GM18507 (cell line): ENCODE measurements at places on chromosomes 7 and 10.
A peak's percentile ranks its signal among the peaks of the same experiment; 100 is the strongest.

GRCh38 chr10:123009105-123009820, 457 bp downstream of the ACADSB start:
- DNase-seq, result peak; percentile 4

DNA sequence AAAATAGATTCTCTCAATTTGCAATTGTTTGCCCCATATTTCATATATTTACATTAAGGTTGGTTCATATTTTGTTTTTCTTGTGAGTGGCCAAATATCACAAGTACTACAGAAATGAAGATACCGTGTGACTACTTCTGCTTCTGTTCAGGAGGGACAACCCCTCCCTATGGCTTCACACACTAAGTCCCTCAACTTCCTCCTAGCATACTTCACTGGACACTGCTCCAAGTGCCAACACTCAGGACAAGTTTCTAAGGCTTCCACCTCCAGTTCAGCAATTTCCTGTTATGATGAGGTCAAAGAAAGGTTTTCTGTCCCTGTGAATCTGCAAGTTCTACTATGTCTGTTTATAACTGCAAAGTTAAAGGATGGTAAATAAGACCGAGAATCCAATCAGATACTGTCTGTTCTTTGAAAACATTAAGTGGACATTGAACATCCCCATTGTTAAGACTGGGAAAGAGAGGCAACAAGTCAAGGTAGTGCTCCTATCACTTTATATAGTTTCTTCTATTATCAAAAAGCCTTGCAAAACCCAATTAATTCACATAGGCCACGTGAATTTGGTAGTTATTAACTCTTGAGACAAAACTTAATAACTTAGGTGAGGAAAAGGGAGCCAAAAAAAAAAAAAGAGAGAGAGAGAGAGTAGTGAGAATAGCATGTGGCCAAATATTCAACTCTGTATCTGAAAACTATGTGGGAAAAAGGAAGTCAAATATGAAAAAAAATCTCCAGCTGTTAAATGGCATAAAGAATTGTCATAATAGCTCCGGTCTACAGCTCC, 81.3 kb upstream of the DKK1 start:
- DNase-seq, result peak; percentile 3

DNA sequence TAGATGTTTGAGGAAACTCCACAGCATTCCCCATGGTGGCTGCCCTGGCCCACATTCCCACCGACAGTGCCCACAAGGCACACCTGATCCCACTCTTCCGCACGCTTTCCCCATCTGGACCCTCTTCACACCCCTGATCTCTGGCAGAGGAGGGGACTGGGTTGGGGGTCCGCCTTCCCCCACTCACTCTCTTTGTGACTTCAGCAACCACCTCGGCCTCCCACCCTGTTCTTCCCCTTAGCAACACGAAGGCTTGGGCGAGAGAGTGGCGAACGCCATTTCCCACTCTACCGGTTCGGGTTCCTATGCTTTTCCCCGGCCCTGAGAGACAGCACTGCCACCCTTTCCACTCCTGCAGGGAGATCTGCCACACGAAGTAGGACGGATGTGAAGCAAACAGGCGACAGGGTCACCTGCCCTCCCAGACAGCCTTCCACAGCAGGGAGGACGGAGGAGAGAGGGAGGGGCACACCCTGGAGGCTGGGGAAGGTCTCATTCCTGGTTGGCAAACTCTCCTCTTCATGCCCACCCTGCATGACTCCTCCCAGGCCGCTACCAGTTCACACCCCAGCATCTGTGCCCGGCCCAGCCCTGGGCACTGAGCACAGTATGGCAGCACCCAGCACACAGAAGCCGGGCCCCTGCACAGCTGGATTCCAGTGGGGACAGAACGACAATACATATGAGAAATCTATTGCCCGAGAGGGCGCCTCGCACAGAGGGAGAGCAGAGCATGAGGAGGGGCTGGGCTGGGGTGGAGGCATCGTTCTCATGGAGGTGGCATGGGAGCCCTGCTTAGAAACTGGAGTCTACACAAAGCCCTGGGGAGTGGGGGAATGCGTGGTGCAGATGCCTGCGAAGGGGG, 93.5 kb downstream of the PAXIP1 start:
- DNase-seq, result no peak

DNA sequence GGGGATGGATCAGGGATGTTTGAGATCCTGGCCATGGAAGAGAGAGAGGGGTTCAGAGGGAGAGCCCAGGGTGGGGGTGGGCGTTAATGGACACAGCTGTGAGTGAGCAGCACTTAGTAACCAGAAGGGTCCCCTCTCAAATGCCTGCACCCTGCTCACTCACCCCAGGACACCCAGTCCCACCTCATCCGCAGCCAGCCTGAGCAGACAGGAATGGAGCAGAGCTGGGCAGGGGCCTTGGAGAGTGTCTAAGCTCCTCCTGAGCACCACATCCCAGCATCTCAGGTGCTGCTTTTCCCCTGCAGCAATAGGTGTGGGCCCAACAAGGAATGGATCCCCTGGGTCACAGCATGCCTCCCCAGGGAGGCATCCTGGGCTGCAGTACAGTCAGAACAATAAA, 5.3 kb downstream of the FAM24A start:
- DNase-seq, result no peak

DNA sequence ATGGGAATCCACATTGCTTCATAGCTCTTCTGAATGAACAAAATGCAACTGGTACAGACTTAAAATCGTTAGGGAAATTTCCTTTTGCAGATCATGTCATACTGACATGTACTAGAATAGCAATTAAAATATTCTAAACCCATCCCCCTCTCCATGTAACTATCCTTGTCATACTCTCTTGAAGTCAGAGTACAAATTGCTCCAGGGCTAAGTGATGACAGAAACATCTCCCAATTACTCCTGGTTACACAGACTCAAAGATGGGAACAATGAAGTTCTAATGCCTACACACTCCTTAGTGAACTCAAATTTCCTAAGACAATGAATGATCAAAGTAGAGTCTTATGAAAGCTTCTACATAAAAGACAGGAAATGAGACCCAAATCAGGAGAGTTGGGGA, 87.2 kb downstream of the PDE1C start:
- no peak for DNase-seq

GRCh38 chr7:43351683-43352082, 231.2 kb upstream of the STK17A start:
- DNase-seq, result no peak

- no peak for DNase-seq
Measured at GRCh38 chr10:60883187-60883586, 60.8 kb downstream of the RHOBTB1 start.

DNA sequence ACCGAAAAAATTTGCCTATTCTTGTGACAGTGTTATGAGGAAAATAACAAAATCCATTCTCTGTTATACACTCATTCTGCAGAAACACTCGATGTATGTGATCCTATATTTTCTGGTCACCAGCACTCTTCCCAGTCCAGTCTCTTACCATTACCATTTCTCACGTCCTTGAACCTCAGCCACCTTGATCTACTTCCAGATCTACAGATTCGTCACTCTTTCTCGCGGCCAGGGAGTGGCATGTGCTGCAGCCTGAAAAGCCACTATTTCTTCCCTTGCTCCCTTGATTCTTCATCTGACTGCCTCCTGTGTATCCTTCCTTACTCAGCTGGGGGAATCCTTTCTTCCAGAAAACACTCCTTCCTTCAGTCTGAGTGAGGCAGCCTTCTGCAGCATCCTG, 14.1 kb upstream of the TAF3 start:
- no peak for DNase-seq
